ENCODE measurements at places on chromosomes 3 and 15. TPM values are rescaled to one million over a fixed set of nuclear protein-coding genes. Genes with fewer than 3 reads are reported as not detected.

Gene LRRN1
- total RNA-seq, result 1.2 TPM

GRCh38 chr3:154285221-154285620 lies 39.1 kb downstream of the DHX36 start:
- peaks cover 65% of the 10 kb centered on the region for H3K36me3 ChIP-seq
- H3K4me3 ChIP-seq, result no peak overlapping the region
- no peaks in the 10 kb centered on the region for H3K27me3 ChIP-seq
- H3K4me1 ChIP-seq, result no peaks in the 10 kb centered on the region
- no peak overlapping the region for H3K27ac ChIP-seq

Gene APEH
- 105 TPM for total RNA-seq

GRCh38 chr3:182609575-182610156 lies 183.6 kb upstream of the ATP11B start:
- H3K27ac ChIP-seq, result no peak overlapping the region
- no peaks in the 10 kb centered on the region for H3K4me1 ChIP-seq
- peaks cover 24% of the 10 kb centered on the region for H3K27me3 ChIP-seq
- no peaks in the 10 kb centered on the region for H3K36me3 ChIP-seq

Data from osteocyte (in vitro differentiated cells).